HepG2 (cell line): ENCODE measurements at places on chromosomes 11 and 22. TPM values are rescaled to one million over a fixed set of nuclear protein-coding genes. Genes with fewer than 3 reads are reported as not detected.

Gene MAPK8IP1
- total RNA-seq: 3.0 and 4.2 TPM in 2 replicates

GRCh38 chr11:88114486-88115045 lies 60.7 kb downstream of the RAB38 start:
- no peak overlapping the region for H3K4me3 ChIP-seq
- H3K4me1 ChIP-seq: no peaks in the 10 kb centered on the region

GRCh38 chr22:44412136-44412731 lies 85.8 kb downstream of the RTL6 start:
- no peaks in the 10 kb centered on the region for H3K36me3 ChIP-seq
- H3K4me3 ChIP-seq: no peak overlapping the region
- DNase-seq: no peak
- H3K4me1 ChIP-seq: peaks cover 20% of the 10 kb centered on the region

- no peak overlapping the region for H3K27ac ChIP-seq
- H3K27me3 ChIP-seq: no peaks in the 10 kb centered on the region
- H3K4me1 ChIP-seq: no peaks in the 10 kb centered on the region
- no peak for DNase-seq
Measured at GRCh38 chr11:30594646-30595411, 8.7 kb upstream of the MPPED2 start.
